ENCODE measurements at places on chromosomes 4 and X.

- DNase-seq: no peak
These were observed 14.5 kb downstream of the LONRF3 start for GRCh38 chrX:118988911-118989310.

DNA sequence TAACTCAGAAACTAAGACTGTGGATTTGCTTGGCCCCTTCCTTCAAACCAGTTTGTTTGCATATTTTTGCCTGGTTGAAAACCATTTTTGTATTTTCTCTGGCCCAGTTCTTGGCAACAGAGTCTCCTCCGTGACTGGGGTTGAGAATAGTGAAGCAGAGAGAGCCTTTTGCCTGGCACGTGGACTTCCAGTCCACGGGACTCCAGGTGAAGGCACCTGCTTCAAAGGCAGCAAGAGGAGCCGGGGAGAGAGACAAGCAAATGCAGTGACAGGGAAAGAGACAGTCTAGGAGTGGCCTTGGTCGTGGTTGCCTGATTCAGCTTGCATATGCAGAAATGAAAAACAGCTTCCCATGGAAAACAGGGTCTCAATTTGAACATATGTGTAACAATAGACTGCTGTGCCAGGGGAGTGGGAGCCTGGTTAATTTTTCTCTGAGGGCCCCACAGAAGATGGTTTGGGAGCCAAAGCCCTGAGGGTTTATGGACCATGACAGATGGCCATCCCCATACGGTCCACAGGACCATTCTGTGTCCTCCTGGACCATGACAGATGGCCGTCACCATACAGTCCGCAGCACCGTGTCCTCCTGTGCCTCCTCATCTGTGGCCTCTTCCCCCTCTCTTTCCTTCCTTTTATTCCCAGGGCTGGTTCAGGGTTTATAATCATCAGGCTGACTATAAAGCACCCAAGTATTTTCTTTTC, 272.2 kb upstream of the RASGEF1B start:
- DNase-seq: no peak

DNA sequence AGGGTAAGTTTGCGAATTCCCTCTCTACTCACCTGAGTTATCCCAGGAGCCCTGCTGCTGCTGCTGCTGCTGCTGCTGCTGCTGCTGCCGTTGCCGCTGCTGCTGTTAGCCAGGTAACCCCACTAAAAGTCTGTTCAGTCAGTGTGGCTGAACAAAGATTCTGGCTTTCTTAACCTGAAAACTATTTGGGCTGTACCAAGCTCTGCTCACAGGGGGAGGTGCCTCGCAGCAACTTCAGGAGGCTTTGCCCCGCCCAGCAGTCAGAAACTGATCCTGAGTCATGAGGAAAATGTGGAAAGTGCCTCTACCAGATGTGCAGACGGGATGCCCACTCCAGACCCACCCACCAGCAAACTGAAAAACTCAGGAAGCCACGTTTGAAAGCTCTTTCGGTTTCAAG, at the start of gene CAPN6:
TSS of gene CAPN6 (minus strand) at position 145 of the 400 bp plus-strand sequence. CDS start 6,547 bp downstream, outside the sequence.
- no peak for DNase-seq

- DNase-seq: no peak
These were observed 15.2 kb upstream of the PCYT1B start for GRCh38 chrX:24662352-24662751.

DNA sequence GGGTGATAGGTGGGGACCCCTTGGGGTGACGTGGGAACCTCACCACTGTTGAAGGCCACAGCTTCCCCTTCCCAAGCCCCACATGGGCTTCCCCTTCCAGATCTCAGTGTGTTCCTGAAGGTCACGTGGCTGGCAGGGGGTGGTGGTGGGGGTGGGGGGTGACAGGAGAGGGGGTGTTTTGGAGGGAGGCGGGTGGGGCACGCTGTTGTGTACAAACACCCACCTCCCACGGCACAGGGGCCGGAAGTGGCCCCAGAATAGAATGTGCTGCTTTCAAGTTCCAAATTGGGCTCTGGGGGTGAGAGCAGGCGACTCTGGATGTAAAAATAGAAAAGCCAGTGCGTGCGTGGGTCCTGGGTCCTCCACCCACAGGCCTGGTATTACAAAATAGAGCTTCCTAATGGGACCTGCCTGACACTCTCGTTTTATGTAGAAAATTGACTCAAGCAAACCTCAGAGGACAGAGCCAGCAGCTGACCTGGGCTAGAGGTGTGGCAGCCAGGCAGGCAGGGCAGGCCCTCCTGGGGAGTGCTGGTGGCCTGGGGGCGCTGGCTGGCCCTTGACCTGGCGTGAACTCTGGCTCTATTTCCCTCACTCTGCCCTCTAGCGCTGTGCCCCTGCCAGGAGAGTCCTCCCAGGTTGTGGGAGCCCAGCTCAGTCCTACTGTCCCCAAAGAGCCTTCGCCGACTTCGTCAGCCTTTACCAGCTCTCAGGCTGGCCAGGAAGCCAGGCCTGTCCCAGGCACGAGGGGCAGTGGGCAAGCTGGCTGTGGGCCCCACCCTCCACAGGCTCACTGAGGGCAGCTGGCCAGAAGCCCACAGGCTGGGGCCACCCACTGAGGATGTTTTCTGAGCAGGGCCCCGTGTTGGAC, 5.4 kb upstream of the SH3BP2 start:
- no peak for DNase-seq

GRCh38 chr4:46388857-46389256, 1.1 kb downstream of the GABRA2 start:
- no peak for DNase-seq

DNA sequence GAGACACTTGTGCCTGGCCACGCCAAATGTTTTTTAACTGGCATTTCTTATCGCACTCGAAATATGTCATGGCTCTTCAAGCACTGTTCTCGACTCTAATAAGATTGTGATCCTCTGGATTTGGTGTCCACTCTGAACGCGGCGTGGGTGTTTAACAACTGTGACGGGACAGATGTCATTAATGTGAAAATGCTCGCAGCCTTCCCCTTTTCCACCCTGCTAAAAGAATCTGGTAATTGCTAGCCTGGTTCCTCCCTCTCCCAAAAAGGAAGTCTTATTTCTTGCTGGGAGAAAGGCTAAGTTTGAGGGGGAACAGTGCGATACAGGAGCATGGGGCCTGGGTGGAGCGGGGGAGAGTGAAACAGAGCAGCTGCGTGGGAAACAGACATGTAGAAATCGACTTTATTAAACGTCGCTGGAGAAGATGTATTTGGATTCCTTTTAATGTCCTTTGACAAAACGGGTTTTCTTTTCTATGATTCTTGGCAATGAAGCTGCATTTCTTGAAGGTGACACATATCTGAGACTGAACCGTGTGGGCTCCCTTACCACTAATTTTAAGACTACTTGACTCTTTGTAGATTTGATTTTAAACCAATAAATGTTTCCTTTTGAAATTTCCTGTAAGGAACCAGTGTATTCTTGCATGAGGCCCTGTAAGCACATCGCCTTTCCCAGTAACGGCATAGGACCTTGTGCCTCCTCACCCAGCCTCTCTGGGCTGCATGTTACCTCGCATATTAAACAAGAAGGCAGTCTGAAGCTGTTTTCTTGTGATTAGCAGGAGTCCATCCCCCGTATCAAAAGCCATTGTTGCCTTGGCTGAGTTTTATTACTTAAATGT, 17.8 kb downstream of the TBC1D1 start:
- no peak for DNase-seq

DNA sequence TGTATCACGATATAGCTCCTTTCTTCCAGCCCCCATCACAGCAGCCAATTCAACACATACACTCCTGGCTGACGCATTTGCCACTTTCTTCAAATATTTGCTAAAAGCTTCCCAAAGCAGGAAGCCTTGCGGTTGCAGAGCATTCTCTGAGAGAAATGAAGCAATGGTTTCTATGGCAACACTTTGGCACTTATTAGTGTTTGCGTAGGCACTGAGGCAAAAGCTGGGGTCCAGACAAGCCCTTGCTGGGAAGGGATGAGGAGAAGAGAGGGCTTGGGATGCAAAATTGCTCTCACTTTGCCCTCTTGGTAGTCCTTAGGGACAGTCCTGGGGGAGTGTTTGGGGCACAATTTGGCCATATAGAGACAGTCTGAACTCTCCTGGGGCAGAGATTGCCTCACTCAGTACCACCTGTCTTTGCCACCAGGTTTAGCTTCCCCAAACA, 55.0 kb upstream of the PAK3 start:
- peak; percentile 62 for DNase-seq

GRCh38 chr4:66577922-66578321, 907.6 kb upstream of the EPHA5 start:
- no peak for DNase-seq

DNA sequence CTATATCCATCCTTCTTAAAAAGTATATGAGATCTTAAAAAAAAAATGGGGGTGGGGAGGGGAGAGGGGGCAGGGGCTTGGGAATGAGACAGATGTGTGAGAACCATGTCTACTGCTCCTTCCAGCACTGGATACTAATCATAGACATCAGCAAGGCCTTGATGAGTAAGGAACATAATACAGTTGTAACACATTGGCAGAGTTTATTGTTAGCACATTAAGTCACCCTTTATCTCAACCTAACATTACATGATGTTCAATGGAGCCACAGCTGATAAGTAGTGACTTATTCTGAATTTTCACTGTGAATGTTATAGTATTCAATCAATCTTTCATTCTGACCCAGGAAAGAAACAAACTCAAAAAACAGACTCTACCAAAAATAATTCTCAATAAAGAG, 47.3 kb upstream of the KCNE5 start:
- DNase-seq: no peak

DNA sequence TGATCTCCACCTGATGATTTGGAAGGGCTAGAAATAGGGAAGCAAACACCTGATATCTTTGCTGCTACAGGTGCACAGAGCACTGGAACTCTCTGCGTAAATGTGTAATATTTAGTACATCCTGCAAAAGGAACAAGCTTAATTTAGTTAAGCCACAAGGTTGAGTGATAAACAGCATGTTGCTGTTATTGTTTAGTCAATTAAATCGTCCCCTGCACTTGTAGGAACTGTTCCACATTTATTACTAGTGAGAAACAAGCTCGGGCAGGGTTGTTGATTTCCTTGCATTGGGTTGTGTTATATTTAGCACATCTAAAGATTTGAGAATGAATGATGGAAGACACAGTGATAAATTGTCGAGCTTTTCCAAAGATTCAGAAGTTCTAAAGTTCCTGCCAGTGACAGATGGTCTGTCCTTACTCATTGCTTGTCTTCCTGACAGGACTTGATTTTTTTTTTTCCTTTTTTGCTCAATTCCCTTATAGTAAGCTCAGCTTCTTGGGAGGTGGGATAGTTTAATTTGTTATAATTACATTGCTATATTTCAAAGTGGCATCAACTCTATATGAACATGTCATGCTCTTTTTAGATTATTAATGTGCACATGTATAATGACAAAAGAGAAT, 627.0 kb upstream of the ATOH1 start:
- no peak for DNase-seq

DNA sequence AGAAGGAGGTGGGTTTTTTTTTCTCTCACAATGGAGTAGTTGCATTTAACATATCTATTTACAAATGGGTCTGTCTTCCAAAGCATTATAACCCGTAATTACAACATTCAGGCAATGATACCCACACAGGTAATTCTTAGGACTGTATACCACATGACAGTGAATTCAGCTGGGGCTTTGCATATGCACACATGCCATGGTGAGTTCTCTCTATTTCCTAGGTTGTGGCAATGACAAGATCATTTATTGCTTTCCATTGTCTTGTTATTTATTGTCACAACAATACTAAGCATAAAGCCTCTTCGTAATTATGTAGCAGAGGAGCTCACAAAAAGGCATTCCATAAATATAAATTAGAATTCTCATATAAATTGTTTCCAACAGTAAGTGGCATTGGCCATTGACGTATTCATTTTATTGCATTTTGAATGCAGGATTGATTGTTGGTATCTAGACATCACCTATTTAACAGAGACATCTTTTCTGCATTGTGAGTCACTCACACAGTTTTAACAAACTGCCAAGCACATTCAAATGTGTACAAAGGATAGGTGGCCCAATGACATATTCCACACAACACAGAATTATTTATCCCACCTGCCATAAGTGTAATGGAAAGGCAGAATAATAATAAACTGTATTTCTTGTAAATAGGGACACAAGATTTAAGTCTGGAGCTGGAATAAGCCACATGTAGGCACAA, 390.7 kb upstream of the GALNT7 start:
- no peak for DNase-seq

GRCh38 chr4:186580669-186581068, 25.3 kb upstream of the MTNR1A start:
- DNase-seq: no peak

DNA sequence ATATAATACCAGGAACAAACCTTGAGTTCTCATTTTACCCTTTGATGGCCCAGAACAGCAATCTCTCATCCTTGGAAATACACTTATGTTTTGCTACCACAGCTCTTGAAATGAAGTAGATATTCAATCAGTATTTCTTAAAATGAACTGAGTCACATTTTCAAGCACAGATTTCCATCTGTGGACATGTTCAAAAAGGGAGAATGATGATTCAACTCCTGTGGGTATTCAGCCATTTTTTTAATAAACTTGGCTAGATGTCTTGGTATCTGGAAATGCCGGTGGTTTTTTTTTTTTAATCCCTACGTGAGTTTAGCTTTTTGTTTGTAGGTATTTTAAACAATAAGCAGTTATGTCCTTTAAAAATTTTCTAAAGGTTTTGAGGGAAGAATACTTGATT, 64.2 kb upstream of the TRPC5OS start:
- no peak for DNase-seq

- DNase-seq: no peak
These were observed 66.6 kb downstream of the TRMT44 start for GRCh38 chr4:8507196-8507570.

DNA sequence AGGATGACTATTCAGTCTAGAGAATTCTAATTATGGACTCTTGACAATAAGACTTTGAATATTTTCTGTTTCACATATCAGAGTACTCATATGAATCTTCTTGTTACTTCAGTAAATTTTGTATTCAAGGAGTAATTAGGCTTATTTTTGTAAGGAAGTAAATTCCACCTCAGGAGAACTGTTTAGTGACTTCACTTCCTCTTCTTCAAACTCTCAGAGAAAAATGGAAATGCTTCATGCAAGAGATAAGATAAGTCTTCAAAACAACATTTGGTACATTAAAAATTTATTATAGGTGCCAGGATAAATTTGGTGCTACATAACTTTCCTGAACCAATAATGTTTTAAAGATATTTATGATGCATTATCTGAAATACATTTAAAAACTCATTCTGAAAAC, 1421.9 kb downstream of the PCDH7 start:
- no peak for DNase-seq

- no peak for DNase-seq
These were observed 4.2 kb upstream of the MTMR1 start for GRCh38 chrX:150688911-150689451.

GRCh38 chrX:97260679-97261078, 377.0 kb downstream of the RPA4 start:
- DNase-seq: no peak

- DNase-seq: no peak
These were observed 105.8 kb upstream of the CBR4 start for GRCh38 chr4:169115897-169116254.

GRCh38 chr4:6064383-6064782, 46.2 kb upstream of the C4orf50 start:
- no peak for DNase-seq
